ENCODE measurements at places on chromosomes 13 and 19.
A peak's percentile ranks its signal among the peaks of the same experiment; 100 is the strongest.

DNA sequence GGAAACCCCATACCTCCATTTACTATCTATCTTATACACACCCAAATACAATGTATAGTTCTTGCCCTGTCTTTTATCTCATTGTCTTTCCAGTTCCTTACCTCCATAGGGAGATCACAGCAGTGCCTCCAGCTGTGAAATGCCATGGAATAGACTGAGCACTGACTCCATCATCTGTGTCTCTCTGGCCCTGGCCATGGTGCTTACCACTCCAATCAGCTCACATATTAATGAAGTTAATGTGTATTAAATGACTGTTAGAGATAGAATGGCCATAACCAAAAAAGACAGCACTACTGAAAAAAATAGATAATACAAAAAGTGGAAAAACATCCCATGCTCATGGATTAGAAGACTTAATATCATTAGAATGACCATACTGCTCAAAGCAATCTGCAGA is 240.4 kb upstream of the SOX21 start:
- DNase-seq: no peak

- DNase-seq: no peak
These were observed 12.8 kb upstream of the RASA3 start for GRCh38 chr13:114145256-114145655.

DNA sequence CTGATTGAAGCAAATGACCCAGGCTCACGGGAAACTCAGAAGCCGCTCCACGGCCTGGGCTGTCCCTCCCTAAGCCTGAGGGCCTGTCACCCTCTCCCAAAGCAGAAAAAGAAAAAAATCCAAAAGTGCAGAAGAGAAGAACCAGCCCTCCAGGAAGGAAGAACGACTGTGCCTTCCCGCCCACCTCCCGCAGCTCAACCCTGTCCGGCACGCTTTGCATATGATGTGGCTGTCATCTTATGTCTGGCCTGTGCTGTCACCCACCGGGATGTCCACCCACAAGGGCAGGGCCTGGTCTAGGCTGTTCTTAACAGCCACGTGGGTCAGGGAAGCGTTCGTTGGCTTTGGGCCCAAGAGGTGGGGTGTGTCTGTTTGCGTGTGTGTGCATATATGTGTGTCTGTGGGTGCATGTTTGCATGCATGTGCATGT is 13.7 kb downstream of the ZBTB7A start:
- no peak for DNase-seq

DNA sequence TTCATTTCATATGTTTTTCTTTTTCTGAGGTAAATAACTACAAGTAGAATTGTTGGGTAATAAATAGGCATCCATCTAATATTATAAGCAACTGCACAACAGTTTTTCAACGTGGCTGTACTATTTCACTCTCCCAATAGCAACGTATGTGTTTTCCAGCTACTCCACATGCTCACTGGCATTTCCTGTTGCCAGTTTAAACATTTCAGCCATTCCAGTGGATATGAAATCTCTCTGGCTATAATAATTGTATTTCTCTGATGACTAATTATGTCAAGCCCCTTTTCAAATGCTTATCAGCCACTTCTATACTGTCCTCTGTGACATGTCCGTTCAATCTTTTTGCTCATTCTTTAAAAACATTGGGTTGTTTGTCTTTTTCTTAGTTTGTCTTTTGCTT is 26.8 kb upstream of the ALOX5AP start:
- DNase-seq: no peak

GRCh38 chr19:51566489-51567100 is 4.5 kb upstream of the ZNF175 start:
- DNase-seq: no peak

DNA sequence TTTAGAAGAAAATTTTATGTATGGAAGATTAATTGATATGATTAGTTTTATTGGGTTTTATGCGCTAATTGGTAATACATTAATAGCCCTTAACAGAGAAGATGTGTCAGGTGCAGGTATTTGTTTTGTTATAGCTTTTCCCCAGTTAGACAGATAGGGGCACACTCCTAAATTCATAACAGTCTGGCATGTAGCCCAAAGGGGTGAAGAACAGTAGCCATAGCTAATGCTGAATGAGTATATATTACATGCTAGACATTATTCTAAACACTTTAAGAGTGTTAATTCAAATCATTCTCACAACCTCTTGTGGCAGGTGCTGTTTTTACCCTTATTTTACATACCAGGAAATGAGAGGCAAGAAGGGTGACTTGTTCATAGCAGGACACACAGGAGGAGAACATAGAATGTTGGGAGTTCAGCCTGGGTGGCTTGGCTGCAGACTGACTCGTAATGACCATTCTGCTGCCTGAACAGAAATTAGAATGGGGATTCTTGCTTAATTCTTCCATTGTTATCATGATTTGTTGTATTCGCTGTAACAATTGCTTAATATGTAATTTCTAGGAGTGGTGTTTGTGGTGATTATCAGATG is 20.1 kb downstream of the PCCA start:
- no peak for DNase-seq

GRCh38 chr13:100608489-100608888 is 19.9 kb upstream of the GGACT start:
- no peak for DNase-seq

DNA sequence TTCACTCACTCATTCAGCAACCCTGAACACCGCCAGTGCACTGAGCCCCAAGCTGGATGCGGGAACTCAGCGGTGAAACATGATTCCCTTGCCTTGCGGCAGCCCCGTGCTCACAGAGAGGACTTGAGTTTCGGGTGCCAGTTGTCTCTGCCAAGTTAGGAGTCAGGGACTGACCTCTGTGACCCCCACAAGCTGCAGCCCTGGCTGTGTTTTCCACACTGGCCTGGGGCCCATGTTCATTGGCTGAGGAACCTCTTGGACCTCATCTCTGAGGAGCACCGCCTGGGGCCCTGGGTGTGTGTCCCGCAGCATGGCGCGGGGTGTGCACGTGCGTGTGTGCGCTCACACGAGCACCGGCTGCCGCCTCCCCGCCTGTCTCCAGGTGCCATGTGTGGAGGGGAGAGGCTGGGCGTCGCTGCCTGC is 31.0 kb downstream of the CAPN12 start:
- DNase-seq: no peak

DNA sequence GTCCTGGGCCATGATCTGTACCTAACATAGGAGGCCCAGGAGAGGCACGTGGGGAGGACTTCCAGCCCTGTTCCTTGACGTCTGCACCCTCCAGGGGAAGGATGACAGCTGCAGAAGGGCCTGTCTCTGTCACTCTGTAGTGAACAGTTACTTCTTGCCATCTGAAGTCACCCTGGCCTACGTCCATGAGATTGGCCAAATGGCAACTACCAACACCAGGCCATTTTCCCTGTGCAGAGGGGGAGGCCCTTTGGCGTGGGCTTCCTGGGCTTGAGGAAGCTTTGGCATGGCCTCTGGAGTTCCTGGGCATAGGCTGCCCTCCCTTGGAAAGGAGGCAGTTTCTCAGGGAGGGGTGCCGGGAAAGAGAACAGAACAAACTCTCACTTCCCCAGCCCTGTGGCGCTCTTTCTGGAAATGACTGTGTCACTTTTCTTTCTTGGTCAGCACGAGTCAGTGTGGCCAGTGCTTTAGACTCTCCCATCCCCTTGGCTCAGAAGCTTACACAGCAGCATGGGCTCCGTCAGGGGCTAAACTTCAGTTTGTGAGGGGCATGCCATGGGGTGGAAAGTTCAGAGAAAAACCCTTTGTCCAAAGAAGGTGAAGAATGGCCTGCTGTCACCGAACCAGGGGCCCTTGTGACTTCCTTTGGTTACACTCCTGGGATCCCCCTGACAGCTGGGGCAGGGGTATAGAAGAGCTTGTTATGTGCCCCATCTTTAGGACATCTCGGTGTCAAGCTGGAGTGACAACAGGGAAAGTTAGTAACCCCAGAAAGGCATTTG is 5.3 kb downstream of the CARM1 start:
- peak; percentile 56 for DNase-seq

- DNase-seq: no peak
These were observed 710 bp downstream of the SHD start for GRCh38 chr19:4279530-4280422.

DNA sequence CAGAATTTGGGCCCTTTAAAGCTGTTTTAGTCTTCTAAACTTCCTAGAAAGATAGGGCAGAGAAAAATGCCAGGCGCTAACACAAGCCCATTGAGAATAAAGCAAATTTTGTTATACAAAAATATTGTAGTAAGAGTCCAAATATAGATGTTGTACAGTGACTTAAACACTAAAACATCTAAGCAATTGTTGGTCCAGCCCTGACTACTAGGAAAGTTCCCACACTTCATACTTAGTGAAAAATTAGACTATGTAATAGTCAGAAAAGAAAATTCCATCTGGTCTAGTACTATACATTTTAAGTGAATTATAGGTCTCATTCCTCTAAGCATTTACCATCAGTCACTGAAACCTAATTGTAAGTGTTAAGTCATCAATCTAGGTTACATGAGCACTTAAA is 1518.3 kb upstream of the SLC10A2 start:
- DNase-seq: no peak

DNA sequence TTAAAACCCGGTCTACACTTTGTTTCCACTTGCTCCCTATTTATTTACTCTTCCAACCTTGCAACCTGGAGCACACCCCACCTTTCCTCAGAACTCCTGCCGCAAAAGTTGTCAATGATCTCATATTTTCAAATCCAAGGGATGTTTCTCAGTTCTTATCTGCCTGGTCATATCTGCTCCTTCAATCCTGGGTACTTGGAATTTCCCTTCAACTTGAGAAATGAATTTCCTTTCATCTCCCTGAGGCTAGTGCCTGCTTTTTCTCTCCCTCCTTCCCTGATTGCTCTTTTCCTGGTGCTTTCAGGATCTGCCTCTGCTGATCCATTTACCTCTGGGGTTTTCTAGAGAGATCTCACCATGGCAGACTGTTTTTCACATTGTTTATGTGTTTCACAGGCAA is 154.8 kb upstream of the IRS2 start:
- DNase-seq: no peak

DNA sequence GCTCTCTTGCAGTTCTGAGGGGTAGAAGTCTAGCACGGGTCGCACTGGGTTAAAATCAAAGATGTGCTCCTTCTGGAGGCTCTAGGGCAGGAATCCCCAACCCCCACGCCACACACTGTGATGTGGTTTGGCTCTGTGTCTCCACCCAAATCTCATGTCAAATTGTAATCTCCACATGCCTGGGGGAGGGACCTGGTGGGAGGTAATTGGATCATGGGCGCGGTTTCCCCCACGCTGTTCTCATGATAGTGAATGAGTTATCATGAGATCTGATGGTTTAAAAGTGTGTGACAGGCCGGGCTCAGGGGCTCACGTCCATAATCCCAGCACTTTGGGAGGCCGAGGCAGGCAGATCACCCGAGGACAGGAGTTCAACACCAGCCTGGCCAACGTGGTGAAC is 26.6 kb upstream of the CALM3 start:
- no peak for DNase-seq

DNA sequence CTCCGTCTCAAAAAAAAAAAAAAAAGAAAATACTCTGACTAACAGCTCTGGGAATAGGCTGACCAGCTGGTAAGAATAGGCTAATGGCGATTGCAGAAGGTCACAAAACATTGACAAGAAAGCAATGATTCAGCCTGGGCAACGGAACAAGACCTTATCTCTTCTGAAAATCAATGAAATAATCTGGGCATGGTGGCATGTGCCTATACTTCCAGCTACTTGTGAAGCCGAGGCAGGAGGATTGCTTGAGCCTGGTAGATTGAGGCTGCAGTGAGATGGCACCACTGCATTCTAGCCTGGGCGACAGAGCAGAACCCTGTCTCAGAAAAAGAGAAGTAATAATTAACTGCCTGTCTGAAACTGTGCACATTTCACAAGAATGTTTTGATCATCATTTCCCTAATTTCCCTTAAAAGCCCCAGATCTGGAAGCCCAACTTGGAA is 18.8 kb upstream of the MTRF1 start:
- no peak for DNase-seq

GRCh38 chr19:37537391-37537947 is 30.7 kb downstream of the ZNF793 start:
- no peak for DNase-seq

DNA sequence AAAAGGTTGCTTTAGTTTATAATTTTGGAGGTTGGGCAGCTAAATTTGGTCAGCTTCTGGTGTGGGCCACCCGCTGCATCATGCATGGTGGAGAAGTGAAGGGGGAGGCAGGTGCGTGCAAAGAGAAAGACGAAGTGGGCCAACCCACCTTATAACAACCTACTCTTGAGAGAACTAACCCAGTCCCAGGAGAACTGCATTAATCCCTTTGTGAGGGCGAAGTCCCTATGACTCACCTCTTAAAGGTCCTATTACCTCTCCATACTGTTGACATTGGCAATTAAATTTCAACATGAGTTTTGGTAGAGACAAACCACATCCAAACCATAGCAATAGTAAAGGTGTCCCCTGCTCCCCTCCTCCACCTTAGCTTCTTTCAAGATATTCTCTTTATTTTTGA is 7.7 kb upstream of the FGF9 start:
- no peak for DNase-seq

DNA sequence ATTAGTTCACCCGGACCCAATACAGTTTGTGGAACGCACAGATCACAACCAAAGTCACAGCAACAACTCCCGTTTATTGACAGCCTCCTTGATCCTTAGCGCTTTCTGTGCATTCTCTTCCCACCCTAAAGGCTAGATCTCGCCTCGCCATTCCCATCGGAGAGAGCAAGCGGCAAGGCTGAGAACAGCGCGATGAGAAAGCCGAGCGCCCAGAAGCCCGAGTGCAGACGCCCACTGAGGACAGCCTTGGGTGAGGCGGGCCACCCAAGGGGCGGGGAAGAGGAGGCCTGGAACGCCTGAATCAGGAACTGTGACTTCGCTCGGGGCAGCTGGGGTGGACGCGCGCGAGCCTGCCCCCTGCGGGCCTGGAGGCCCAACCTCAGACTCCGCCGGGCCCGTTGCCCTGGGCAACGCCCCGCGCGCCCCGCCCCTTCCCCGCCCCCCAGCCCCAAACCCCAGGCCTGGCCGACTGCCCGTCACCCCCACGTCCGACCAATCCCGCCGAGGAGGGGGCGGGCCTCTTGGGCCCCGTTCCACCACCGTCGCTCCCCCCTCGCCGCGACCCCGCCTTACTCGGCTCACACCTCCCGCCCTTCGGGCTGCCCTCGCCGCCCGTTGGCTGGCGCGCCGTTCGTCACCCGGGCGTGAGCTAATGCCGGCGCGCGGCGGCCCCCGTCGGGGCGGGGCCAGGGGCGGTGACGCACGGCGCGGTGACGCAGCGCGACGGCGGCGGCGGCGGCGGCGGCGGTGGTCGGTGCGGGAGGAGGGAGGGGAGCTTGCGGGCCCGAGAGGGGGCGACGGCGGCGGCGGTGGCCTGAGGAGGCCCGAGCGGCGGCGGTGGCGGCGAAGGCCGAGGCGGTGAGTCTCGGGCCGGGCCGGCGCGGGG is at the start of gene SAMD4B:
SAMD4B (plus strand) TSS at position 703 of the 886 bp plus-strand sequence. CDS start 14,473 bp downstream, outside the sequence.
- DNase-seq: peak; percentile 99

DNA sequence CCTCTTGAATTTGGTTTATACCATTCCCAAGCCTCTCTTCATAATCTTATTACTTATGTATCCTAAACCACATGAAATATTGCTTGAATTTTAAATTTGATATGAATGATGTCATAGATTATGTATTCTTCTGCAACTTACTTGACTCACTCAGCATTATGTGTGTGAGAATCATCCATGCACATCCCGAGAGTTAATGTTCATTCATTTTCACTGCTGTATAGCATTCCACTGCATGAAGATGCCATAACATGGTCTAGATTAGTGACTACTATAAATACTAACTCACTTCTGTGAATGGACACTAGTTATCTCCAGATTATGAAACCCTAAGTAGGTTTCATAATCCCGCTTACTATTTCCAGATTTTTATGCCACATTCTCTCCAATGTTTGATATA is 25.0 kb upstream of the RAP2A start:
- no peak for DNase-seq

GRCh38 chr19:10690341-10690781 is 10.9 kb upstream of the QTRT1 start:
- DNase-seq: no peak

- DNase-seq: no peak
These were observed 7.3 kb downstream of the KCNC3 start for GRCh38 chr19:50321831-50322230.

Data from activated CD8-positive, alpha-beta memory T cell treated with anti-CD3 and anti-CD28 coated beads, Interleukin-2, amount 10 ng/mL, durations not matched to agents 7 days and 5 days (primary cell).